Bronchial epithelial cell (primary cell): ENCODE measurements at places on chromosomes 2 and 18. TPM values are rescaled to one million over a fixed set of nuclear protein-coding genes. Genes with fewer than 3 reads are reported as not detected.

The NEB gene
- 0.26 and 0.90 TPM in 2 replicates for total RNA-seq

The IL37 gene
- total RNA-seq = not detected in 2 replicates

The PPP1R1C gene
- total RNA-seq = 2.1 and 2.7 TPM in 2 replicates

The AMER3 gene
- total RNA-seq = under 0.01 TPM in 1 of 2 replicates, not detected in the other

The RBFA gene
- 30.0 and 43.2 TPM in 2 replicates for total RNA-seq

DNA sequence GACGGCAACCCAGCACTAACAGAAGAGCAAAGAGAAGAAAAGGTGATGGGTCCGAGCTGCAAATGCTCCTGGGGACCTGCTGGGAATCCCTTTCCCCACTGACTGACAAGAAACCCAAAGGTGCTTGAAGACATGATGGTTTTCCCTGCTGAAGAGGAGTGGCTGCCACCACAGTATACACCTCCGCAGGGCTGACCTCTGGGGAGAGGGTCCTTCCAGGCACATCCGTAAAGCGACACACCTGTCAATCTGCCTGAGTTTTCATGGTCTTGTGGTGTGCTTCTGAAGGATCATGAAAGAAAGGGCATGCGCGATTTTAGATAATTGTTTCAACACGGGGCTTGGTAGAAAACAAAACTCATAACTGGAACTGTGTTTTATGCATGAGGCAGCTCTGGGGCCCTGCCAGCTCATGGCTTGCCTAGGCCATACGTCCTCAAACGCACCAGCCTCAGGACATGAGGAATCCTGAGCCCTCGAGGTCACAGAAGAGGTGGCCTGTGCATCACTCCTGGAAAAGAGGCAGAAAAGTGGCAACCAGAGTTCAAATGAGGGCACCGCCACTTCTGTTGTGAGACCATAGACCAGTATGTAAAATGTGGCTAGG, 51.8 kb downstream of the SERTAD2 start:
- no peak for DNase-seq

- no peak for DNase-seq
These were observed 1326.0 kb downstream of the LRP1B start for GRCh38 chr2:140804700-140805260.

DNA sequence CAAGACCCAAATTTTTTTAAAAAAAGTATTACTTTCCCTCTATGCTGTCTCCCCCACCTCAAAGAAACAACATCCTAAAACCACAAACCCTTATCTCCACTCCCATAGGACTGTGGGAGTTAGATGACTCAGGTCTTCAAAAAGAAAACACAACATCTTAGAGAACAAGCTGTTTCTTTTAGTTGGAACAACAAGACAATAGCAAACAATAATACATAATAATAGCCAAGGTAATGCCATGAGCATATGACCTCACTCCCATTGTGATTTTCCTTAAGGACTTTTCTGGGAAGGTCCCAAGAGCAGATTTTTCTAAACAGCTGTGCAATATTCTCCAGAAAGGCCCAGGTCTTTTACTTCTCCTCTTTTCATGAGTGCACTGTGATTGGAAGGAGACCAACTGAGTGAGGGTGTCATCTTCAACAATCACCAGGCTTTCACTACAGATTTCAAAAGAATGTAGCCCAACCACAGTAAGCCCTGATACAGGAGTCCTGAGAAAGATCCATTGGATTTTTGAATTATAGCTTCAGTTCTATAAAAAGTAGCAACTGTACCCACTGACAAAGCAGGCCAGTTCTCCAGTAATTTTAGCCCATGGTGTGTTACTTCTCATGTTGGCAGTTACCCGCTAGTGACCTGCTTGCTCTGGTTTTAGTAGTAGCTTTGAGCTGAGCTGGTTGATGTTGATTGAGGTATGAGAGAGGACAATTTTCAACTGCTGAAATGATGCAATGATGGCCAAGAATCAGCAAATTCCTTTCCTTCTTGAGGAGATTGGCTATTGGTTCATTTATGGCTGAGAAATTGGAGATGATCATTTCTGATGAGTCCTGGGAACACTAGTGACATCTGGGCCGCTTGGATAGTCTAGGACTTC, 144.5 kb upstream of the TCF4 start:
- peak; percentile 39 for DNase-seq

DNA sequence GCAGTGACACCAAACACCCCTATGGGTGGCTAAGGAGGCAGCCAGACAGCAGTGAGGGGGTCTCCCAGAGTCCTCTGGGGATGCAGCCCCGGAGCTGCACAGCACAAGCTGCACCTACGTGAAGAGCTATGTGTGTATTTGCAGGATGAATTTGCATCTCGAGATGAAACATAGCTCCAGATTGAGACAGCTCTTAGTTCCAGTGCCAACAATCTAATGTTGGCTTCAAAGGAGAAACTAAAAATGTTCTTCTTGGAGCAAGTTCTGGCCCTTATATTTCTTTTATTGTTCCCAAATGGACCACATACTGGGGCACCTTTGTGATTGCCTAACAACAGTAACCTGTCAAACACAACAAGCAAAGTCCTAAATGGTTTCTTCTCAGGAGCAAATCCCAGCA, 233.9 kb downstream of the SLC4A3 start:
- no peak for DNase-seq

- DNase-seq = peak; percentile 44
These were observed 146.8 kb downstream of the TGIF1 start for GRCh38 chr18:3596637-3597384.
